ENCODE measurements at places on chromosomes 4 and X. TPM values are rescaled to one million over a fixed set of nuclear protein-coding genes. Genes with fewer than 3 reads are reported as not detected.

The CLNK gene
- not detected for total RNA-seq

The TXK gene
- 6.8 TPM for total RNA-seq

The AFF2 gene
- total RNA-seq, result 5.4 TPM

The COL25A1 gene
- not detected for total RNA-seq

The MFAP3L gene
- total RNA-seq, result 0.18 TPM

The PAGE4 gene
- not detected for total RNA-seq

The LRCH2 gene
- total RNA-seq, result not detected

The ZNF157 gene
- total RNA-seq, result 0.25 TPM

The NFKB1 gene
- total RNA-seq, result 141 TPM

The STS gene
- total RNA-seq, result 1.7 TPM

The ATP8A1 gene
- 22.1 TPM for total RNA-seq

The CSAG2 gene
- not detected for total RNA-seq

The HOPX gene
- 36.9 TPM for total RNA-seq

The SCML1 gene
- 0.18 TPM for total RNA-seq

The ATOH1 gene
- not detected for total RNA-seq

The INTS6L gene
- 26.1 TPM for total RNA-seq

The ARHGAP24 gene
- total RNA-seq, result not detected

The IQSEC2 gene
- total RNA-seq, result 0.20 TPM

The DKC1 gene
- total RNA-seq, result 101 TPM

The TSPYL2 gene
- 17.0 TPM for total RNA-seq

The GAGE10 gene
- total RNA-seq, result not detected

The PFKFB1 gene
- 0.27 TPM for total RNA-seq

The PCDH7 gene
- not detected for total RNA-seq

The MAGEA3 gene
- total RNA-seq, result not detected

The CTSO gene
- 3.5 TPM for total RNA-seq

The MBNL3 gene
- 30.4 TPM for total RNA-seq

The ZNF674 gene
- 4.1 TPM for total RNA-seq

The MAGED4B gene
- 0.45 TPM for total RNA-seq

The PIM2 gene
- 196 TPM for total RNA-seq

The MGAT4D gene
- total RNA-seq, result not detected

The C4orf36 gene
- 0.30 TPM for total RNA-seq

The KLHL13 gene
- 0.25 TPM for total RNA-seq

The UGT8 gene
- not detected for total RNA-seq

Measured in T-helper 2 cell treated with Interferon-gamma antibody and Interleukin-4, amounts not matched to agents 100 ng/mL and 5 ng/mL, for 36 hours (primary cell).